Stimulated activated CD8-positive, alpha-beta memory T cell treated with anti-CD3 and anti-CD28 coated beads, Interleukin-15, amount 100 ng/mL, for 4 hours (primary cell): ENCODE measurements at places on chromosomes 2 and 18.

- DNase-seq = no peak
Measured at GRCh38 chr2:223487214-223487846, 114.8 kb downstream of the SCG2 start.

DNA sequence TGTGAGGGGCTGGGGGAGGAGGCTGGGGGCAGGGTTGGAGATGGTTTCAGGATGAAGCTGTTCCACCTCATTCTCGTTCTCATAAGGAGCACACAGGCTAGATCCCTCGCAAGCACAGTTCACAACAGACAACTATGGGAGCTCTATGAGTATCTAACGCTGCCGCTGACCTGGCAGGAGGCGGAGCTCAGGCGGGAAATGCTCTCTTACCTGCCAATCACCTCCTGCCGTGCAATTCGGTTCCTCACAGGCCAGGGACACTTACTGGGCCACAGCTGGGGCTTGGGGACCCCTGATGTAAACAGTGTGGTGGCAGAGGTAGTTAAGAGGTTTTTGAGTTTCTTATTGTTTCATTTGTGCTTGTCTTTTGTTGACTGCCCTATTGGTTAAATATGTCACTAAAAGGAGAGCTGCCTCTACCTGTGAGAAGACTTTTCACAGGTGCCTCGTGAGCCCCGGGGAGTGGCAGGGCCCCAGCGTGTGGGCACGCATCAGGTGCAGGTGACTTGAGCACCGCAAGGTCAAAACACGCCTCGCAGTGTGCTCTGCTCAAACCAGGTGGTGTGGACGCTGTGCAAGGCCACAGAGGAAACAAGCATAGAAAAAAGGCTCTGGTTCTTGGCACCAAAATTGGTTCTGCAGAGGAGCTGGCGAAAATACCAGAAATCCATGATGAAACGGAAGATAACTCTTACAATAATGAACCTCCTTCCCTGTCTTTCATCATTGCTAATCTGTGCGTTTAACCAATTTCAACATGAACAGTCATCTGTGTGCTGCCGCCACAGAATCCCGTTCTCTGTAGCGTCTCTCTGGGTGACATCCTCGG, 10.2 kb downstream of the MLPH start:
- DNase-seq = no peak

- DNase-seq = no peak
Measured at GRCh38 chr18:44774191-44774590, 93.5 kb downstream of the SETBP1 start.

- no peak for DNase-seq
Measured at GRCh38 chr2:183495589-183496267, 371.5 kb downstream of the NUP35 start.
